Activated B cell treated with CpG ODN at 0.5 μM for 24 hours (primary cell): ENCODE measurements at places on chromosomes 16 and 17. TPM values are rescaled to one million over a fixed set of nuclear protein-coding genes. Genes with fewer than 3 reads are reported as not detected.

- H3K36me3 ChIP-seq = peaks cover 12% of the 10 kb centered on the region
- H3K4me3 ChIP-seq = peak overlapping the region; percentile 94
- H3K27me3 ChIP-seq = no peaks in the 10 kb centered on the region
- DNase-seq = peak; percentile 59
- peak overlapping the region; percentile 95 for H3K27ac ChIP-seq
Measured at GRCh38 chr17:2400474-2400866, 390 bp downstream of the MNT start.

DNA sequence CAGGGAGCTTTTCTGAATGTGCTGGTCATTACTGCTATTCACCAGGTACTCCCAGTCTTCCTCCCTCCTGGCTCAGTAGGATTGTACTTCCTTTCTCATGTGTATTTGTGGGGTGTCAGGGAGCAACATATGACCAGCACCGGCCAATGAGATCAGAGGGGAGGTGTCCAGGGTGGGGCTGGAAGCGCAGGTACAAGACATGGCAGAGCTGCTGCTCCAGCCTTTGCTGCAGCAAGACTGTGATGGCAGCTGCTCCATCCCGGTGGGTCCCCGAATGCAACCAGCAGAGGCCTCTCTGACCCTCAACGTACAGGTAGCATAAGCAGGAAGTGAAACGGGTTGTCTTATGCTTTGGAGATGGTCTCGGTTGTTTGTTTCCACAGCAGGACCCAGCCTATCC is 53.8 kb upstream of the CACNG5 start:
- no peaks in the 10 kb centered on the region for H3K27me3 ChIP-seq
- DNase-seq = no peak
- H3K4me1 ChIP-seq = peaks cover 3% of the 10 kb centered on the region
- H3K27ac ChIP-seq = no peak overlapping the region
- H3K4me3 ChIP-seq = no peak overlapping the region
- no peaks in the 10 kb centered on the region for H3K36me3 ChIP-seq

- H3K27ac ChIP-seq = no peak overlapping the region
- H3K36me3 ChIP-seq = no peaks in the 10 kb centered on the region
- H3K4me3 ChIP-seq = no peak overlapping the region
- H3K4me1 ChIP-seq = no peaks in the 10 kb centered on the region
- peaks cover 21% of the 10 kb centered on the region for H3K27me3 ChIP-seq
Measured at GRCh38 chr17:36682773-36683172, 81.4 kb downstream of the MRM1 start.

DNA sequence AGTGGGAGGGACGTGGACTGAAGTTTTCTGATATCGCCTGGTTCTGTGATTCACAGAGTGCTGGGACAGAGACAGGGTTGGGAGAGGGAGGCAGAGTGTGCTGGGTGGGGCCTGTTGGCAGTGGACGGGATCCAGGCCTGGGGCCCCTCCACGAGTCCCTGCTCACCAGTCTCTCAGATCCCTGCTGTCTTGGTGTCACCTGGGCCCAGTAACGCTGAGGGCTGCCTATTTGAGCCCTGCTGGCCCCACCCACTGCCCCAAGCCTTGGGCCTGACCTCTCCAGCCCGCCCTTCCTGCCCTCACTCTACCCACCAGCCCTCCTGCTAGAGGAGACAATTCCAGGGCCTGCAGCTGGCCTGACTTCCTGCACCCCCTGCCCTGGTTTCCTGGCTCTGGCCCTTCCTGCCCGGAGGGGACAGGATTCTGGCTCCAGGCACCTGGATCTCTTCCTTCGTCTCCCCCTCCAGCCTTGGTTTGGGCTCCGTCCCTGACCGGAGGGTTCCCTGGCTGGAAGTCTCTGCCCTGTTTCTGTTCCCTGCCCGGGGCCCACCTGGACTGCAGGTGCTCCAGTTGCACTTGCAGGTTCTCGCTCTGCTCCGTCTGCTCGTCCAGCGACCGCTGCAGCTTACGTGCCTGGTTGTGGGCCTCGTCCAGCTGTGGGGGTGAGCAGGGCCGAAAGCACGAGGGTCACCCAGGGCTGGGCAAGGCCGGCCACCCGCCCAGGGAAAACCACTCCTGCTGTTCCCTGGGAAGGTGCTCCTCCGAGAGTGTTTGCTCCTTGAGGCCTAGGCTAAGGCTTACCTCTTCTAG is 21.4 kb downstream of the CCDC102A start:
- peaks cover 3% of the 10 kb centered on the region for H3K4me1 ChIP-seq
- H3K27me3 ChIP-seq = no peaks in the 10 kb centered on the region
- H3K36me3 ChIP-seq = peaks cover 60% of the 10 kb centered on the region
- H3K27ac ChIP-seq = no peak overlapping the region
- no peak for DNase-seq

DNA sequence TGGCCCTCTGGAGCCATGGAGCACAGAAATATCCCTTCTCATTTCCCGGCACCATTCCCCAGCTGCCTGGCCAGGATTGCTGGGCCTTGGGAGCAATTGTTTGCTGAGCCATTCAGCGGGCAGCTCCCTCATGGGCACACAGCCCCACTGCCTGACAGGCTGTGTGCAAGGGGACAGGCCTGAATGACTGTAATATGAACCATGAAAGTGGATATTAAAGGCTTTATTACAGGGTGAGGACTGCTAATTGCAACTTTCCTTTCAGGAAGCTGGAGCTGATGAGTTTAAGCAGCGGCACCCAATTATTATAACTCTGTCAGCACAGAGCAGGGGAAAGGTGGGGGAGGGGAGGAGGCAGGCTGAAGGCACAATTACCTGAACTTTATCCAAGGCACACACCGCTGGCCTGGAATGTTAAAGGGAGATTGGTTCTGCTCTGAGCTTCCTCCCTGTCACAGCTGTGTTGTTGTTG is 159.8 kb upstream of the SDK2 start:
- H3K36me3 ChIP-seq = no peaks in the 10 kb centered on the region
- DNase-seq = no peak
- H3K4me1 ChIP-seq = no peaks in the 10 kb centered on the region
- no peak overlapping the region for H3K4me3 ChIP-seq

KRT36 gene
- total RNA-seq = not detected in 2 replicates

PRSS22 gene
- total RNA-seq = not detected in 2 replicates

GAN gene
- 5.1 and 8.6 TPM in 2 replicates for total RNA-seq

ELMO3 gene
- total RNA-seq = 6.8 and 6.9 TPM in 2 replicates

- H3K27ac ChIP-seq = no peak overlapping the region
- H3K4me3 ChIP-seq = no peak overlapping the region
- H3K27me3 ChIP-seq = no peaks in the 10 kb centered on the region
- no peaks in the 10 kb centered on the region for H3K4me1 ChIP-seq
- H3K36me3 ChIP-seq = peaks cover 38% of the 10 kb centered on the region
Measured at GRCh38 chr16:46801428-46802049, 29.4 kb downstream of the C16orf87 start.

DNA sequence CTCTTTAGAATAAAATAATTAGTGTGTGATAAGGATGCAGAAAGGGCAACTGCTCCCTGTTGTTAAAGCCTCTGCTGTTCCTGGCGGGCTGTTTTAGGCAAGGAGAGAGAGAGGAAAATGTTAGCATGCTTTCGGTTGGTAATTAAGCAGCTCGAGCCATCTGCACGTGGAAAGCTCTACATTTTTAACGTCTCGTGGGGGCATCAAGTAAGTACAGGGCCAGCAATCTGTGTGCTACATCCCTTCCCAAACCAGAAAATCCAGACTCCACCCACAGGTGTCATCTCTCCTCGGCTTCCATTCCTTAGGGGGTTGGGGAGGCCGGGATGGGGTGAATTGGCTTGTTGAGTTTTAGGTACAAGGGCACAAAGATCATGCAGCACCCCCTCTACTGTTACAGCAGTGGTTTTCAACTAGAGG is 62.4 kb upstream of the MARCHF10 start:
- H3K36me3 ChIP-seq = no peaks in the 10 kb centered on the region
- H3K4me1 ChIP-seq = no peaks in the 10 kb centered on the region
- no peak overlapping the region for H3K4me3 ChIP-seq

MT1F gene
- total RNA-seq = 21.4 and 22.8 TPM in 2 replicates

- H3K4me3 ChIP-seq = no peak overlapping the region
- H3K36me3 ChIP-seq = peaks cover 2% of the 10 kb centered on the region
Measured at GRCh38 chr17:7173687-7174602, 5.2 kb downstream of the ASGR1 start.

GRCh38 chr17:39769974-39770587 is 32.3 kb downstream of the GRB7 start:
- H3K4me3 ChIP-seq = peak overlapping the region; percentile 58
- H3K36me3 ChIP-seq = peaks cover 93% of the 10 kb centered on the region
- DNase-seq = no peak
- H3K27ac ChIP-seq = peak overlapping the region; percentile 96

RAC3 gene
- 0.49 TPM in 1 of 2 replicates, not detected in the other for total RNA-seq

ARHGAP23 gene
- total RNA-seq = 0.51 and 1.3 TPM in 2 replicates

GRCh38 chr16:17365591-17366298 is 105.0 kb downstream of the XYLT1 start:
- no peak for DNase-seq
- H3K27ac ChIP-seq = peak overlapping the region; percentile 95
- H3K4me3 ChIP-seq = no peak overlapping the region
- peaks cover 98% of the 10 kb centered on the region for H3K4me1 ChIP-seq

KRT9 gene
- total RNA-seq = not detected in 2 replicates

- H3K27me3 ChIP-seq = peaks cover 20% of the 10 kb centered on the region
- H3K27ac ChIP-seq = no peak overlapping the region
- no peaks in the 10 kb centered on the region for H3K36me3 ChIP-seq
- H3K4me3 ChIP-seq = peak overlapping the region; percentile 71
Measured at GRCh38 chr16:2468725-2469398, 2.2 kb upstream of the NTN3 start.

TMEM106A gene
- total RNA-seq = 46.0 and 68.0 TPM in 2 replicates

GRCh38 chr16:54239456-54239855 is 47.1 kb downstream of the IRX3 start:
- no peaks in the 10 kb centered on the region for H3K4me1 ChIP-seq
- DNase-seq = no peak
- H3K36me3 ChIP-seq = no peaks in the 10 kb centered on the region
- peaks cover 8% of the 10 kb centered on the region for H3K27me3 ChIP-seq
- H3K4me3 ChIP-seq = no peak overlapping the region

GRCh38 chr16:29993903-29994599 is 1.4 kb downstream of the HIRIP3 start:
- no peak overlapping the region for H3K27ac ChIP-seq
- no peak for DNase-seq
- H3K27me3 ChIP-seq = no peaks in the 10 kb centered on the region

GRCh38 chr17:72249441-72249840 is 128.6 kb downstream of the SOX9 start:
- no peaks in the 10 kb centered on the region for H3K27me3 ChIP-seq
- no peak overlapping the region for H3K4me3 ChIP-seq
- DNase-seq = no peak
- H3K36me3 ChIP-seq = no peaks in the 10 kb centered on the region
- no peaks in the 10 kb centered on the region for H3K4me1 ChIP-seq

KRT31 gene
- not detected in 2 replicates for total RNA-seq

EVI2A gene
- 46.6 and 52.5 TPM in 2 replicates for total RNA-seq

GRCh38 chr16:27828671-27829070 is 234.8 kb downstream of the GSG1L start:
- H3K27me3 ChIP-seq = no peaks in the 10 kb centered on the region
- H3K27ac ChIP-seq = no peak overlapping the region
- no peak overlapping the region for H3K4me3 ChIP-seq
- DNase-seq = no peak

DNA sequence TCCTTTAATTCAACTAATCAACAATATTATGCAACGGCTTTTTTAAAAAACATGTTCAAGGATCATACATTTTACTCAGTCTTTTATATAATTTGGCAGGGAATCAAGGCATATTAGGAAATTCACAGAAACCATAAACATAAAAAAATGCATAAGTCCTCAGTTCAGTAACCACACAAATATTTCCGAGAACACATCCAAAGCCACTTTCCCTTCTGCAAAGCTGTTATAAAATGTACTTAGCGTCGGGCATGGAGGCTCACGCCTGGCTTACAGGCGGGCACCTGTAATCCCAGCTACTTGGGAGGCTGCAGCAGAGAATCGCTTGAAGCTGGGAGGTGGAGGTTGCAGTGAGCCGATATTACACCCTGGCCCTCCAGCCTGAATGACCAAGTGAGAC is 9.7 kb upstream of the ZC3H7A start:
- H3K27me3 ChIP-seq = no peaks in the 10 kb centered on the region
- no peak for DNase-seq
- no peak overlapping the region for H3K4me3 ChIP-seq
- H3K36me3 ChIP-seq = peaks cover 2% of the 10 kb centered on the region

GRCh38 chr16:9344508-9344907 is 253.1 kb downstream of the HAPSTR1 start:
- no peaks in the 10 kb centered on the region for H3K4me1 ChIP-seq
- H3K36me3 ChIP-seq = no peaks in the 10 kb centered on the region
- no peak for DNase-seq
- no peak overlapping the region for H3K27ac ChIP-seq

DNA sequence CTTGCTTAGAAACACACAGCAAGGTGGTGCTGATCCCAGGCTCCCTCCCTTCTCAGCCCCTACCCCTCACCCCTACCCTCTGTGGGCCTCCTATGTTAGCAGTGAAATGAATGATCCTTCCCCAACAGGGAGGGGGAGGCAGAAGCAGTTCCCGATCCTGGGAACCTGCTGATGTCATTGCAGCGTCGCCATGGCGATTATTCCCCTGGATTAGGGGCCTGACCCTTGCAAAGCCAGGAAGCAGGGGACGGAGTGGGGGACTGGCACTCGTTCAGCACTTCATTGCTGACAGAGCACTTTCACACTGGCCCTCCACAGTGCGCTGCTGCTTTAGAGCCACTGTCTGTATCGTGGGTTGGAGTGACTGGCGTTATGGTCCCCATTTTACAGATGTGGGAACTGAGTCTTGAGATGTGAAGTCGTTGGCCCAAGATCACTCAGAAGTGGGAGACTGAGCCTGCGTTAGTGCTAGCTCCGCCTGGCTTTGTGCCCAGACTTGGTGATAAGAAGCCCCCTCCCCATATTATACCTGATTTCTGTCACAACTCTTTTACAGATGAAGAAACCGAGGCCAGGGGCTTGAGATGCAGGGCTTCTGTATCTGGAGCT is 26.6 kb downstream of the LASP1 start:
- no peak overlapping the region for H3K4me3 ChIP-seq
- H3K36me3 ChIP-seq = peaks cover 56% of the 10 kb centered on the region
- DNase-seq = no peak
- peaks cover 48% of the 10 kb centered on the region for H3K4me1 ChIP-seq
- H3K27me3 ChIP-seq = no peaks in the 10 kb centered on the region
- peak overlapping the region; percentile 46 for H3K27ac ChIP-seq

GRCh38 chr17:59845595-59846393 is 46.9 kb downstream of the TUBD1 start:
- DNase-seq = peak; percentile 25
- H3K36me3 ChIP-seq = peaks cover 21% of the 10 kb centered on the region
- H3K27me3 ChIP-seq = no peaks in the 10 kb centered on the region
- peak overlapping the region; percentile 50 for H3K4me3 ChIP-seq

DNA sequence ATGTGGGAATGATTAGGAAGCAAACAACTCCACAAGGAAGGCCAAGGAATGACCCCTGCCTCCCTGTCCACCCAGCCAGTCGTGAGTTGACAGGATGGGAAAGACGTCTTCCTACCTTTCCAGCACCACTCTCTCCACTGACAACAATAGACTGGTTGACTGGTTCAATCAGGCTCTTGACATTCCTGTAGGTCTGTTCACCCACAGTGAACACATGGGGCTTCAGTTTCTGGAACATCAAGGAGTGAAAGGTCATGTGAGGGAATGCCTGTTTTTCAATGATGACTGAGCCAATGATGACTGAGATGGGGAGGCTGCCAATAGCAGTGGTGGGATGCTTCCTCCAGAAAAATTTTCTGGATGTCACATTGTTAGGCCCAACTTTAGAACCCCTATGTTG is 9.6 kb downstream of the MYO19 start:
- peaks cover 57% of the 10 kb centered on the region for H3K36me3 ChIP-seq
- H3K4me1 ChIP-seq = no peaks in the 10 kb centered on the region
- H3K27ac ChIP-seq = no peak overlapping the region
- H3K4me3 ChIP-seq = no peak overlapping the region
- no peak for DNase-seq

GRCh38 chr17:64398320-64398719 is 7.7 kb upstream of the PECAM1 start:
- peak overlapping the region; percentile 60 for H3K27ac ChIP-seq
- peaks cover 1% of the 10 kb centered on the region for H3K36me3 ChIP-seq
- H3K4me3 ChIP-seq = peak overlapping the region; percentile 50
